Myocyte (in vitro differentiated cells): ENCODE measurements at places on chromosomes 7 and 10.

- no peak for DNase-seq
Measured at GRCh38 chr10:98485959-98486358, 39.2 kb upstream of the HPS1 start.

- DNase-seq, result no peak
Measured at GRCh38 chr7:3094701-3095445, 51.2 kb upstream of the CARD11 start.

DNA sequence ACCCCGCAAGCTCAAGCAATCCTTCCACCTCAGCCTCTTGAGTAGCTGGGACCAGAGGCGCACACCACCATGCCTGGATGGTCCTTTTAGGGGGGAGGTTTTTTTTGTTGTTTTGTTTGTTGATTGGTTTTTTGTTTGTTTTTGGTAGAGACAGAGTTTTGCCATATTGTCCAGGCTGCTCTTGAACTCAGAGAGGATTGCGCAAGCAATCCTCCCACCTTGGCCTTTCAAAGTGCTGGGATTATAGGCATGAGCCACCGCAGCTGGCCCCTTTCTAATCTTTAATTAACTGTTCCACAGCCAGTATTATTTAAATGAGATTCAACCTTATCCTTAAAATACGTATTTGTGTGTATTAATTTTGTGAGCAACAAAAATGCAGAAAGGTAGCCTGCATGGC, 65.8 kb downstream of the SLC13A1 start:
- DNase-seq, result no peak

DNA sequence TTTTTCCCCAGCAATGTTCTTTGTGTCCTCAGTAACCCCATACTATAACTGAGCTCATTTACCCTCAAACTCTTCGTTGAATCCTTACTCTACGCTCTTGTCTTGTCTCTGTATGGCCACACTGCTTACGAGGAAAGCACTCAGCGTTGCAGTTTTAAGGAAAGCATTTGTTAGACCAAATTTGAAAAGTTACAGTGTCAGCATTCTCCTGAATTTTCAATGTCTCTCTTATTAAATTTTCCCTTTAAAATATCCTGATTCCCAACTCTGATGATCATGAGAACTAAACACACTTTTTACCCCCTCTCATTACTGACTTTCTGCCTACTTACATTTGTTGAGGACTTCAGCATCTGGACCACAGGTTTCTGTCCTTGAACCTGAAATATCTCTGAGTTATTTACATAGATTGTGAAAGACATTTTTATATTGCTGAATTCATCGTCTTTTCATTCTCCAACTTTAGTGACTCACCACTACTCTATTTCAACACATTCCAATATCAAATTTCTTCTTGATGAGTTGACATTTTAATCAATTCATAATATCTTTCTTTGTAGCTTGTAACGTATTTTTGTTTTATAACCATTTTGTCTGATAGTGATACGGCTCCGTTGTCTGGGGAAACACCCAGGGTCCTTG, 19.8 kb upstream of the VWDE start:
- no peak for DNase-seq

GRCh38 chr10:88702848-88703597, 3.0 kb upstream of the LIPK start:
- DNase-seq, result no peak

- no peak for DNase-seq
Measured at GRCh38 chr10:45509491-45509890, 135.5 kb downstream of the ALOX5 start.

- peak; percentile 55 for DNase-seq
Measured at GRCh38 chr10:7826971-7827370, 8.7 kb downstream of the TAF3 start.

DNA sequence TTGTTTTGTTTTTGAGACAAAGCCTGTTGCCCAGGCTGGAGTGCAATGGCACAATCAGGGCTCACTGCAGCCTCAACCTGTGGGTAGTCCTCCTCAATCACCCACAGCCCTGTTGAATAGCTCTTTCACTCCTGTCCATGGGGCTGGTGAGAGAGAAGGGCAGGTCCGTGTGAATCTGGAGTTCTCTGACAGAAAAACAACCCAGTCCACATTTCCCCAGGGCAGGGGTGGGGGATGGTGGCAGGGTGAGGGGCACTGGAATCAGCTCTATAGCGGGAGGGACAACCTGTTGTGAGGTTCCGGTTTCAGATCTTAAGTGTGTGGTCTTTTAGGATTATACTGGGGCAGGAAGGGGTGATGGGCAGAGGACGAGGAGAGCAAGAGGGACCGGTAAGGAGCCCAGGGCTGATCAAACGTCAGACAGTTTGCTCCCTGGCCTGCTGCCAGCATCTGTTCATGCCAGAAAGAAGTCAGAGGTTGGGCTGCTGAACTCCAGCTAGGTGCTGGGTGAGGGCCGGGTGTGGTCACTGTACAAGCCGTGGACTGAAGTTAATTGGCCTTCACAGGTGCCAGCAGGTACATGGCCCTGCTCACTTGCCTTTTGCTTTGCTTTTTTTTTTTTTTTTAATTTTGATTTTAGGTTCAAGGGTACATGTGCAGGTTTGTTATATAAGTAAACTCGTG, 33.2 kb upstream of the MKRN1 start:
- peak; percentile 35 for DNase-seq

GRCh38 chr10:101856626-101857025, 13.0 kb upstream of the KCNIP2 start:
- no peak for DNase-seq

- no peak for DNase-seq
Measured at GRCh38 chr10:73819081-73819480, 7.7 kb upstream of the NDST2 start.

GRCh38 chr7:74587435-74588126, 69.9 kb upstream of the GTF2I start:
- peak; percentile 92 for DNase-seq

DNA sequence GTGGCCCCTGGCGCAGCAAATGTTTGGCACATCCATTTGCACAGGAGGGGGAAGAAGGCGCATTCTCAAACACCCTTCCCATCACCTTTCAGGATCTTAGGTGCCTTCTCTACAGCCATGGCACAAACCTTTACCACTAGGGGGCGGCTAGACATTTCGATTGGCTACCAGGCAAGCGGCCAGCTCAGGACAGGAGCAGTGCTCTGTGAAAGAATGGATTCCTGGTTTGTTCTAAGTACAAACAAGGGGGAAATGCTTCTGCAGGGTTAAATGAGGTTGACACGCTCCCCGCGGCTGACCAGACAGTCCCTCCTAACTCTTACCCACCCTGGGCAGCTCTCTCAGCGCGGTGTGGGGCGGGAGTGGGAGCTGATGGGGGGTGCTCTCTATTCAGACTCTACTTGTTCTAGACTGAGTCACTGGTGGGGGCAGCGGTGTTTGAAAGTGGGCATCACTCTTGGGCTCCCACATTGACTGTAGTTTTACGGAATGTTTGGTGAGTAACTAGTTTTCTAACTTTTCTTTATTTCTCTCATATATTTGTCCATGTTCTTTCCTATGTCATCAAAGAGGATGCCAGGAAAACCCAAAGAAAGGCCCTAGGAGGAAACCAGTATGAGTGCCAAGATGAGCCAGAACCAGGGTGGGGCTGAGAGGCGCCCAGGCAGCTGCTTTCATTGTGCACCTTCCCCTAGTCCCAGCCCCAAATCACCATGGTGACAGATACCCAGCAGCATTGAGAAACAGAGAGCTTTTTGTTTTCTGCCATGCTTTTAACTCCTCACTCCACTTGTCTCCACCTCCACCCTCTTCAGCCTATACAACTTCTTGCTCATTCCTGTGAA, 61.4 kb upstream of the GPR158 start:
- peak; percentile 78 for DNase-seq

- DNase-seq, result peak; percentile 92
Measured at GRCh38 chr10:33237736-33238624, 96.5 kb downstream of the NRP1 start.

DNA sequence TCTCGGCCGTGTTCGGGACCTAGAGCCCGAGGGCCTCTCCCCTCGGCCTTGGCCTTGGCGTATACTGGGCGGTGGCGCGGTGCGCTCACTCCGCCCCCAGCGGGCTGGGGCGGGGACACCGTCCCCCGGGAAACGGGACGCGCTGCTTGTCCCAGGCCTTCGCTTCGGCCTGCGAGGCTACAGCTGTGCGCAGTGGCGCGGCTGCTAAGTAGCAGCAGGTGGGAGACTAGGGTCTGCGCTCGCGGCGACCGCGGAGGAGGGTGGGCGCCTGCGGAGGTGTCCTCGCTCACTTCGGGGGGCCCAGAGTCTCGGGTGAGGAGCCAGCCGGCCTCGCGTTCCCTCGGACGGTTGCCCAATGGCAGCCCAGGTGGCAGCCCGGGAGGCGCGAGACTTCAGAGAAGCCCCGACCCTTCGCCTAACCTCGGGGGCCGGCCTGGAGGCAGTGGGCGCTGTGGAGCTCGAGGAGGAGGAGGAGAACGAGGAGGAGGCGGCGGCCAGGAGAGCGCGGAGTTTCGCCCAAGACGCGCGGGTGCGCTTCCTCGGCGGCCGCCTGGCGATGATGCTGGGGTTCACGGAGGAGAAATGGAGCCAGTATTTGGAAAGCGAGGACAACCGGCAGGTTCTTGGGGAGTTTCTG, at the start of gene DNAH11:
Gene DNAH11, plus strand, starts transcription at position 149 of the 637 bp plus-strand sequence. Its CDS starts 207 bp downstream, at position 356.
- DNase-seq, result no peak

GRCh38 chr10:30827531-30828120, 198.1 kb upstream of the LYZL2 start:
- no peak for DNase-seq

DNA sequence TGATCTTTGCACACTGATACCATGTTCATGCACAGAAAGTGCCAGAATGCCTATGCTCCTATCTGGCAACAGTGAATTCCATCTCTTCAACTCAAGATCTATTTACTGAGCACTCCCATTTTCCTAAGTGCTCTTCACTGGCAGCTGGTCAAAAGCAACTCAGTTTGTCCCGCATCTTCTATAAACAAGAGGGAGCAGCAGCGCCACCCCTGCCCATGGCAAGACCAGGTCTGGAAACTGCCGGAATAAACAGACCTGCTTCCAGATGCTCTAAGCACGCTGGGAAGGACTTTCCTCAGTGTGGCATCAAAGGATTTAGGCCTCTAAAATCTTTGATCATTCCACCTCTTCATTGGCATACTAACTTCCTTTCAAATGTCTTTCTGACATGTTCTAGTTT, 104.4 kb upstream of the MACROH2A2 start:
- DNase-seq, result no peak

DNA sequence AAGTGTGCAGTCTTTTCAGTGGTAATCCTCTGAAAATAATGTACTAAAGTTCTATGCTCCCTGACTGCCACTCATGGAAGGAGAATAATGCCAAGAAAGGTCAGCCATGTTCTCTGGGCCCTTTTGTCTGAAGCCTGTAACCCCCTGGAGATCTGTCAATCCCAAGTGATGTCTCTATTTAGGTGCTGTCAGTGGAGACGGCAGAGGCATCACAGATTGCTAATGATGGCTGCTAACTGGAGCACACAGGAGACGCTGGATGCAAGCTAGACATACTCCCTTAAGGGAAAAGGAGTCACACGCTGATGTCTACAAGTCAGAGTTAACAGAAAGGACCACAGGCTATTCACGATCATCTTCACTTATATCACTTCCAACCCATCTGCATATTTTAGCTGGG, 118.8 kb downstream of the RSU1 start:
- no peak for DNase-seq

- DNase-seq, result no peak
Measured at GRCh38 chr7:129118182-129118581, 26.3 kb upstream of the TSPAN33 start.

GRCh38 chr7:47285860-47286491, 295.9 kb downstream of the TNS3 start:
- DNase-seq, result peak; percentile 81
